ENCODE measurements at places on chromosomes 4 and X.

GRCh38 chr4:7134737-7135388 is 57.5 kb upstream of the SORCS2 start:
- DNase-seq: no peak

GRCh38 chr4:146844761-146845160 is 100.9 kb downstream of the TTC29 start:
- no peak for DNase-seq

DNA sequence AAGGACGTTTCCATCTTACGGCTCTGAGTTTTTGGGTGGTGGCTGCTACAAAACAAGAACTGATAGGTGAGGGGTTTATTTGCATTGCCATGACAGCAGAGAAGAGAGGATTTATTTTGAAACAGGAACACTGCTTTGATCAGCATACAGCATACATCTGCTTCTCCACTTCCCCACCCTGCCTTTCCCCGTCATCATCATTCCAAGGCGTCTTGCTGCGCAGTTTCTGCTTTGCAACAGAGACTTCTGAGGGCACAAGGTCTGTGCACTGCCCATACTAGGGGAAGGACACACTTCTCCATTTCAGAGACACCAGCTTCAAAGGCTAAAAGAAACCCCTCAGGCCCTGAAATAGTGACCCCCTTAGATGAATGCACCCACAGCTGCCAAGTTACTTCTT is 19.1 kb downstream of the STARD8 start:
- no peak for DNase-seq

- DNase-seq: no peak
These were observed 29.8 kb downstream of the RAI2 start for GRCh38 chrX:17831255-17831654.

GRCh38 chr4:111494971-111495370 is 650.3 kb upstream of the FAM241A start:
- DNase-seq: no peak

DNA sequence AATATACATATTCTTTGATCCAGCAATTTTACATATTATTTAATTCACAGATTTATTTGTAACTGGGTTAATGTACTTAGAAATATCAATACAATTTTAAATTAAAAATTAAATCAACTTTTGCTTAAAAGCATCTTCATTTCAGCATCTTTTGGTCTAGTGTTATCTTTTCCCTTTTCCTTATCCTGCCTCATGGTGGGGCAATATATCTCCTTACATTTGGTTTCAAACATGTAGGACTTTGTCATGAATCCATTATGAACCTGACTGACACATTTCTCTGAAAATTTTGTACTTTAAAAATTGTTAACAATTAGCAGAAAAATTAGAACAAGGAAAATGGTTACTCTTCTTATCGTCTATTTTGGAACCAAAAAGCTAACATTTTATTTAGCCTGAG is 42.8 kb upstream of the ANK2 start:
- no peak for DNase-seq

- DNase-seq: peak; percentile 81
These were observed 116.3 kb upstream of the NALF2 start for GRCh38 chrX:69387567-69388487.

DNA sequence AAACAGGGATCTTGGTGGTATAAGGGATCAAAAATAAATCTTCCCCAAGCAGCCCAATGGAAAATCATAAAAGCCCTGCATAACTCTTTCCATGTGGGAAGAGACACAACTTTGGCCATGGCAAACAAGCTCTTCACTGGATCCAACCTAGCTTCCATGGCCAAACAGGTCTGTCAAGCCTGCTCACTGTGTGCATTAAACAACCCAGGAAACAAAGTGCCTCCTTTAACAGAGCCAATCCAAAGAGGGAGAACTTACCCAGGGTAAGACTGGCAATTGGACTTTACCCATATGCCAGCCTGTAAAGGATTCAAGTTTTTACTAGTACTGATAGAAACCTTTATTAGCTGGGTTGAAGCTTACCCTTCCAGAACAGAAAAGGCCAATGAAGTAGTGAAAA is 7.6 kb upstream of the HERC5 start:
- DNase-seq: no peak

- no peak for DNase-seq
These were observed 58.5 kb downstream of the NCAPG start for GRCh38 chr4:17869327-17869726.

GRCh38 chr4:151882072-151882803 is 121.4 kb upstream of the GATB start:
- DNase-seq: no peak

GRCh38 chr4:88858752-88859151 is 161.1 kb upstream of the NAP1L5 start:
- DNase-seq: no peak

GRCh38 chr4:147428583-147428982 is 52.3 kb upstream of the EDNRA start:
- no peak for DNase-seq

DNA sequence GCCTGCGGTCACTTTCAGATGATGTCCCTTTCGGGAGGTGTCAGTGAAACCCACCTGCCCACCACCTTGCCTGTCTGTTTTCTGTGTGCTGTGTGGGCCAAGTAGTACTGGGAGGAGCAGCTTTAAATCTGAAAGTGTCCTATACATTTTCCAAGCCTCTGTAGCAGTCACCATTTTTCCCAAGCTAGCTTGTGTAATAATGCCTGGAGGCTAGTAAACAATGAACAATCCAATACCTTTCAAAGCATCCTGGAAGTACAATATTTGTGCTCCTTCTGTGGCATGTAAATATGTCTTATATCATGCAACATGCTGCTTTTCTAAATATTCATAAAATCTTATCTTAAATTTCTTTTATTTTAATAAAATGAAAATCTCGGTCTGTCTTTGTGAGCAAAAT is 111.6 kb upstream of the C1GALT1C1 start:
- no peak for DNase-seq

DNA sequence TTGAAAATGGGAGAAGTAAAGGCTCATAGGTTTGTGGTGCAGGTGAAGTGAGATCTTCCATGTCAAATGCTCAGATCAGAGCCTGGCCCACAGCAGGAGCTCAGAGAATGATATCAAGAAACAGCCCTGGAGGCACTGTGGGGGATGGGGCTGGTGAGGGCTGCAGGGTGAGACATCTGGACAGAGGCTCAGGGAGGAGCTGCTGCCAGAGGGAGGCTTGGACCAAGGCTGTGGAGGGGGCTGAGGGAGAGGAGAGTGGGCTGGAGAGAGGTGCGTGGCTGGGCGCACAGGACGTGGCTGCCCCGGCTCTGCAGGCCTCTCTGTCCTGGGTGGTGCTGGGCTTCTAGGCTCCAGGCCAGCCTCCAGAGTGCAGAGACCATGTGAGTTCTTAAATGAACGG is 5.6 kb downstream of the SORCS2 start:
- DNase-seq: no peak

DNA sequence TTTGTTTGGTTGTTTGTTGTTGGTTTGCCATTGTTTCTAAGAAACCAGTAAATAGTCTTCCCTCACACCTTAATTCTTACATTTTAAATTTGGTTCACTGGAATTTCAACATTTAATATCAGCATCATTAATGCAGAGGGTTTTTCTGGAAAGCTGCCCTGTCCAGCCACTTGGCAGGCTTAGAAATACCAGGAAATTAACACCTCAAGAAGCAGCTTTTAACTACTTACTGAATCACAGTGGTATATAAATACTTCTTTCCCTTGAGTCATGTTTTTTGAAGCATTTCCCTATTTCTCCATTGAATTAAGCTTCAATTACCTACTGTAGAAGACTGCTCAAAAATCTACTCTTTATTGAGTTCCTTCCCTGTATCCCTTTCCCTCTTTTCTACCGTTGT is 1221.1 kb upstream of the ADGRL3 start:
- no peak for DNase-seq

- DNase-seq: no peak
These were observed 49.6 kb downstream of the LHFPL1 start for GRCh38 chrX:112630187-112630586.

GRCh38 chr4:162323919-162324318 is 160.1 kb upstream of the FSTL5 start:
- no peak for DNase-seq

- DNase-seq: peak; percentile 75
These were observed 29.2 kb downstream of the CLRN2 start for GRCh38 chr4:17544205-17544604.

GRCh38 chr4:102778720-102779119 is 18.0 kb upstream of the MANBA start:
- peak; percentile 61 for DNase-seq

DNA sequence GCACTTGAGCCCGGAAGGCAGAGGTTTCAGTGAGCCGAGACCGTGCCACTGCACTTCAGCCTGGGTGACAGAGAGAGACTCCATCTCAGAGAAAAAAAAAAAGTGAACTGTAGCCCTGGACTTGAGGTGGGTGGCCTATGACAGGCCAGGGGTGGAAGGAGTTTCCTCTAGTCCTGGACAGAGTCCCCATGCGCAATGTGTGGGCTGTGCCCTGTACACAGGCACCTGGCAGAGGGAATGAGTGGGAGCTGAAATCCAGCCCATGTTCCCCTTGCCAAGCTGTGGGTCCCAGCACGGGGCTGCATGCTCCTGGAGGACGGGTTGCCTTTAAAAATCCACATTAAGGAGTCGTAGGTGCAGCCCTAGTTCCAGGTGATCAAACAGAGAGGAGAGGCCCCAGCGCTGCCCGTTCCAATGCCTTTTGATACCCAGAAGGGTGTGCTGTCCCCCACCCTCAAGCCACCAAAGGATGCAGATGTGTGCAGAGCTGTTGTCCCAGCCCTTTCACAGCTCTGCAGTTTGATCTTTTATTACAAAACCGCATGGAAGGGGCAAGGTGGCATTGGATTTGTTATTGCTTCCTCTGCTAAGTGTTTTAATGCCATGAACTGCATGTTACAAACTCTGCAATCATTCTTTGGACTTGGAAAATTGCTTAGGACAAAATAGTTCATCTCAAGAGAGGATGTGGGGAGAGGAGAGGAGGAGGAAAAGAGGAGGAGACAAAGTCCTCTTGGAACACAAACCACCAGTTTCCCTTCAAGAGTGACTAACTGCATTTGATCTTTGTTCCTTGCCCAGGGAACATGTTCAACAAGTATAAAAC is 38.0 kb upstream of the PDK3 start:
- DNase-seq: no peak

- DNase-seq: no peak
These were observed 19.0 kb upstream of the PDE5A start for GRCh38 chr4:119647558-119647957.

GRCh38 chrX:147953976-147954375 is 27.2 kb upstream of the FMR1NB start:
- DNase-seq: no peak

Measured in HT-29 (cell line).